Stimulated activated CD8-positive, alpha-beta memory T cell treated with anti-CD3 and anti-CD28 coated beads, Interleukin-7, amount 100 ng/mL, for 4 hours (primary cell): ENCODE measurements at places on chromosomes 6 and 20.

DNA sequence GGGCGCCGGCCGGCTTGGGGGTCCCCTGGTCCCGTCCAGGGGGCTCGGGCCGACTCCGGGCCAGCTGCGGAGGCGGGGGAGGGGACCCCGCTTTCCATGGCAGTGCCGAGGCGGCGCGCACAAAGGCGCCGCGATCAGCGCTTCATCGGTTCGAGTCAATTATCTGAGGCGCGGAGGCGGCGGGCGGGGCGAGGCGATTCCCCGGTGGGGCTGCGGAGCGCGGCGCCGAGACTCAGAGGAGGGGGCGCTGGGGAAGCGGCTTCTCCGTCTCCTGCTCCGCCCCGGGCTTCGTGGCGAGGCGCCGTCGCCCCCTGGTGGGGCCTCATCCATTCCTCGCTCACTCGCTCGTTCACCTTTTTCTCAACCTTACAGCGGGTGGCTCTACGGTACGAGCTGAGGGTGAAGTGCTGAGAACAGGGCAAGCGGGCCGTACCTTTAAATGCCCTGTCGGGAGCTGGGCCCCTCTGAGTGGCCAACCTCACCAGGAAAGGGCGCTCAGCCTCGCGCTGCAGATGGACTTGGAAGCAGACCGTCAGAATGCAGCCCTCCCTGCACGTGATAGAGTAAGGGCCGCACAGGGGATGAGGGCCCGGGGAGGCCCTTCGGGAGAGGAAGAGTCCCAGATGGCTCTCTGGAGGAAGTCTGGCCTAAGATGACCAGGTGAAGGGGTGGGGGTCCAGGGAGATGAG lies 39.9 kb downstream of the SLC52A3 start:
- peak; percentile 21 for DNase-seq

DNA sequence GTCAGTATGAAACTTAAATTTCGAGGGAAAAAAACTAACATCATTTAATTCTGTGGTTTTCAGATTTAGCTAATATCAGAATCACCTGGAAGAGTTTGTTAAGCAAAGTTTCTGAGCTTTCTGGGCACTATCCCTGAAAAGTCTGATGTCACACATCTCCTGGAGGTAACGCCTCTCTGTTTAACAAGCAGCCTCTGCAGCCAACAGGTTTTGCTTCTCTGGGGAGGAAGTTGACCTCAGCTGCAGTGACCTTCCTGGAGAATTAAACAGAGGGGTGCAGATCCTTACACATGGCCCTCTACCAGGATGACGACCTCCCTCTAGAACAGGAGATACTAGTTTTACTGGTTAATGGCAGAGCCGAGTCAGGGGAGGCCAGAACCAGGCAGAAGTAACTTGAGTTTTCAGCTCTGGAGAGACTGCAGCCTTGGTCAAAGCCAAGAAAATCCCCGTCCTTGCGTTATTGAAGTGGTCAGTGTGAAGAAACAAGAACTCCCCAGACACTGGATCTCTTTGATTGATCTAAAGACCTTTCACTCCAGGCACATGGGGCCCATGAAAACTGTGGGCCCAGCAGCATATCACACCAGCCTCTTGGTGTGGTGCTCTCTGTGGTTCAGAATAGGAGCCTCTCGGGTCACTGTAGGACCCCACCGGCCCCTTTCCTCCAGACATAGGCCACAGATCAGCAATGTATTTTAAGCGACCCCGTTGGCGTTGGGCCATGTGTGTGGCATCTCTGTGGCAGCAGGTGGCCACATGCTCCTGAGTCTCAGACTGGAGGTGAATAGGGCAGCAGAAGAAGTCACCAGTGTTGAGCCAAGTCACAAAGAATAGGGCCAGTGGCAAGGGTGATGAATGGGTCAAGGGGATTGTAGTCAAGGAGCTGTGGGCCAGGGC lies 33.4 kb upstream of the CCR6 start:
- DNase-seq: no peak

- DNase-seq: no peak
Measured at GRCh38 chr20:8366303-8366923, 234.3 kb downstream of the PLCB1 start.

GRCh38 chr20:36887752-36888090 lies 11.8 kb downstream of the TLDC2 start:
- DNase-seq: no peak

- no peak for DNase-seq
Measured at GRCh38 chr6:149125309-149125708, 192.2 kb upstream of the TAB2 start.

DNA sequence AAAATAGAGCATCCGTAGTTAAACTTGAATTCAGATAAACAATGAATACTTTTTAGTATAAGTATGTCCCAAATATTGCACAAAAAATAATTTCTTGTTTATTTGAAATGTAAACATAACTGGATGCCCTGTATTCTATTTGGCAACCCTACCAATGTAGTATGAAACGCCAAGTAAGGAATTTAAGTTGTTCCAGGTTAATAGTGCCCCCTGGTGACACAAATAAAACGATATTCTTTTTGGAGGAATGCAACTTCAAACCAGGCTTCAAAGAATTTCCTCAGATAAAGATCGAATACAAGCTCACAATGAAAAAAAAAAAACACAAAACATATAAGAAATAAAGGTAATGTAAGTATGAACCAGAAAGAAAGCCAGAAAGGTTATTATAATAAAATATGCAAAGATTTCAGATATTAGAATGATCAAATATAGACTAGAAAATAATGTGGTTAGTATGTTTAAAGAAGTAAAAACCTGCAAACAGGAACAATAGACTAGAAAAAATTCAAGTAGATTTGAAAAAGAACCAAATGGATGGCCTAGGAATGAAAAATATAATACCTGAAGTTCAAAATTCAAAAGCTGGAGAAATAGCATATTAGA lies 18.4 kb upstream of the AKAP7 start:
- no peak for DNase-seq

DNA sequence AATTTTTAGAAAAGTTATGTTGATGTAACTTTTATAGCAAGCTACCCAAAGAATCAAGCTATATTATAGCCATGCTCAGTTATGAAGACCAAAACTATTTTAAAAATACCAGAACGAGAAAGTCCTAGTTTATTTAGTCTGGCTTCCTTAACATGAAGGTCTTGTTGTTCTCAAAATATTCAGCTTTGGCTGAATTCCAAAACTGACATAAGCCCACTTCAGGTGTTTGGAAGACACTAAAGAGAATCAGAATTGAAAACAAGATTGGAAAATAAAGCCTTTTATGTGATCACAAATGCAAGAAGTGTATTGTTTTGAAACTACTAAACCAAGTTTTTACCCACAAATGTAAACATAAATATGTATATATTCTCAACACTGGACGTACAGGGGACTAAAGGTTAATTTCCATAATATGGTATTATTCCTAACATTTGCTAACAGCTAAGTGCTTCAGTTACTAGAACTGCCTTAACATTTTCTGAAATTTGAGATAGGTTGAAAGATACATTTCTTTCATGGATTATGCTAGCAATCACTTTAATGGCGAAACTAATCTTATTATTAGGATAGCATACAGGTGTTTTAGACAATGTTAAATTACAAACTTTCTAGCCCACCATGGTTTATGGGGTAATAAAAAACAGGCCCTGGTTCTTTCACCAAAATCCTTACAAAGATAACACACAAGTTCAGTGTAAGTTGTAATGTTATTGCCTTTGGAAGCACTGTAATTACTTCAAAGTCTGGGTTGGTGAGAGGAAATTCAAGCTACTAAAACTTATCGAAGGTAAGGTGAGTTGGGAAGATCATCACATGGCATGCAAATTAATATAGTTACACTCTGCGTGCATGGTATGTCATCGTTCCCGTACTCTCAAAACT lies 1.6 kb downstream of the MAP3K5 start:
- DNase-seq: no peak

DNA sequence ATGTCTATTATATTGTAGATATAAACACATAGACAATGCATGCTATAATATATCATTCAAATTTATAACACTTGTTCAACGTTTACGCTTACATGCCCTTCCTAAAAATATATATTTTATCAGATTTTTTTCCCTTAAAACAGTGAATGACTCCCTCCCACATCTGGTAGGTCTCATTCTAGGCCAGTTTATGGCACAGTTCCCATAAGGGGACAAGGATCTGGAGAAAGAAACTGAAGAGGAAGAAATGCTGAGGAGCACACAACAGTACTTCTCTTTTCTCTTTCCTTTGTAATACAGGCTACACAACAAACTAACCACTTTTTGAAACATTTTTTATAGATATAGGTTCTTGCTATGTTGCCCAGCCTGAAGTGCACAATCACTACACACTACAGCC lies 48.6 kb upstream of the RCAN2 start:
- DNase-seq: no peak

DNA sequence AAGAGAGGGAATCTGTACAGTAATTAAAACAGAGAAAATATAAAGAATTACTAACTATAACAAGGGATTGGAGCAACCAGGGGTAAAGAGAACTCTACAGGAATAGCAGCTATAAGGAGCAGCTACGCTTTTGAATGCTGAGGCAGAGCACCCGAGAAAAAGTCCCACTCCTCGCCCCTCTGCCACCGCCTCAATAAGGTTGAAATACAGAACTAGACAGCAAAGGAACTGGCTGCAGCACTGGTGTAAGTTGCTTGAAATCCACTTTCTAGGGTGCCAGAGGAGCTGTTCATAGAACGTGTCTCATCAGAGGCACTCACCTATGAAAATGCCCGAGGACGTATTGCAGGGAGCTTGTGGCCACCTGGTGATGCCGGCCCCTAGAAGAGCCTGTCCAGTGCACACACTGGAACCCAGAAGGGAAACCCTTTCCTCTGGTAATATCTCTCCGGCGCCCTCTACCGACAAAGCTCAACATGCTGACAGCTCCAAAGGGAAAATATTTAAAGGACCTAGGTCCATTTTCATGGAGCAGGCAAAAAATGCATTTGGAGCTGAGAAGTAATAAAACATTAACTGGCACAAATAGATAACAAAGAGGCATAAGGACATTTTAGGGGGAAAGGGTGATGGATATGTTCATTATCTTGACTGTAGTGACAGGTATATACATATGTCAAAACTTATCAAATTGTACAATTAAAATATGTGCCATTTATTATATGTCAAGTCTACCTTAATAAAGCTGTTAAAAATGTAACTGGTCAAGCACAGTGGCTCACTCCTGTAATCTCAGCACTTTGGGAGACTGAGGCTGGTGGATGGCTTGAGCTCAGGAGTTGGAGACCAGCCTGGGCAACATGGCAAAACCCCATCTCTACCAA lies 137.4 kb upstream of the HDAC2 start:
- no peak for DNase-seq

- no peak for DNase-seq
Measured at GRCh38 chr6:32116674-32117073, 7.5 kb upstream of the TNXB start.

GRCh38 chr20:1190847-1191246 lies 6.1 kb upstream of the TMEM74B start:
- no peak for DNase-seq

GRCh38 chr6:84026721-84027164 lies 6.8 kb upstream of the MRAP2 start:
- no peak for DNase-seq

- no peak for DNase-seq
Measured at GRCh38 chr20:32982617-32983458, 21.4 kb downstream of the SUN5 start.

- DNase-seq: no peak
Measured at GRCh38 chr6:17987697-17988421, 424 bp upstream of the KIF13A start.

DNA sequence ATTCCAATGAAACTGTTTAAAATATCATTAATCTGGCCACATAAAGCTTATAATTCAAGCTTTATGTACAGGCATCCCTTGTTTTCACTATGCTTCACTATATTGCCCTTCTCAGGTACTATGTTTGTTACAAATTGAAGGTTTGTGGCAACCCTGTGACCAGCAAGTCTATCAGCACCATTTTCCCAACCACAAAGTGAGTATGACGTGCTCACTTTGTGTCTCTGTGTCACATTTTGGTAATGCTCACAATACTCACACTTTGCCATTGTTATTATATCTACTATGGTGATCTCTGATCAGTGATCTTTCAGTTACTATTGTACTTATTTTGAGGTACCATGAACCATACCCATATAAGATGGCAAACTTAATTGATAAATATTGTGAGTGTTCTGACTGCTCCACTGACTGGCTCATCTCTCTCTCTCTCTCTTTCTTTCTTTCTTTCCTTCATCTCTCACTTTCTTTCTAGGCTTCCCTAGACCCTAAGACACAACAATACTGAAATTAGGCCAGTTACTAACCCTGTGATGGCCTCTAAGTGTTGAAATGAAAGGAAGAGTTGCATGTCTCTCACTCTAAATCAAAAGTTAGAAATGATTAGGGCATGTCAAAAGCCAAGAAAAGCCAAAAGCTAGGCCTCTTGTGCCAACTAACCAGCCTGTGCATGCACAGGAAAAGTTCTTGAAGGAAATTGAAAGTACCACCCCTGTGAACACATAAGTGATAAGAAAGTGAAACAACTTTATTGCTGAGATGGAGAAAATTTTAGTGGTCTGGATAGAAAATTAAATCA lies 227.9 kb downstream of the BCAS1 start:
- no peak for DNase-seq

GRCh38 chr20:46040902-46041535 lies 12.0 kb downstream of the SLC12A5 start:
- DNase-seq: no peak

GRCh38 chr6:151434369-151434768 lies 17.6 kb downstream of the RMND1 start:
- no peak for DNase-seq

DNA sequence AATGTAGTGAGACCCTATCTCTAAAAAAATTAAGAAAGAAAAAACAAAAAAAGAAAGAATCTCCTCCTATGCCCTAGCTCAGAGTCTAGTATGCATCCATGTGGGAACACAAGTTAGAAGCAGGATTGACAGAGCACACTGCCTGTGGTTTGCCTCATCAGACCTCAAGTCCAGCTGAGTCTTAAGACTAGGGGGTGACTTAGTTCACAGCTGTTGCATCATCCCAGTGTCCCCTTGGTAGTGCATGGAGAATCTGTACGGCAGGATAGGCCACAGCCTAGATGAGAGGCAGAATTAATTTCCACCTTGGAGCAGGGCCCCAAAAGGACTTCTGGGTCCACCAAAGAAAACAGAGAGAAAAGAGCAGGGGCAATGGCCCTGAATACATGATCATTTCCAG lies 13.7 kb downstream of the PNPLA1 start:
- no peak for DNase-seq

- no peak for DNase-seq
Measured at GRCh38 chr6:169798764-169799473, 47.5 kb downstream of the ERMARD start.

DNA sequence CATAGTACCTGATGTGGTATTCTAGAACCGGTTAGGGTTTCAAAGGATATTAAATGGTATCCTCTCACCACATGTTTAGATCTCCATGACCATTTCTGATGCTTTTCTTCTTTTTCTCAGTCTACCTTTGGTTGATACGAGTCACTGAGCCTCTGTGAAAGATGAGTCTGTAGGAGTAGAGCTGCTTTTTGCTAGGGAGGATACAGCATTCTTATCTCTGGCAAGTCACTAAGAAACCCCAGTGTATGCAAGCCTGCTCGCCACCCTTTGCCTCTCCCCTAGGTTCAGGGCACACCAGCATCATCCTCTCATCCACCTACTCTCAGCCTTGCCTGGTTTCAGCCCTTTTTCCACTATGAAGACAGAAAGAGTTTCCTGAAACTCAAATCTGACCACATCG lies 89.9 kb downstream of the MTFR2 start:
- DNase-seq: no peak
